ENCODE measurements at places on chromosomes 6 and 20.

- DNase-seq: peak; percentile 30
These were observed 29.2 kb upstream of the EXOC2 start for GRCh38 chr6:722077-722524.

- DNase-seq: no peak
These were observed 1.5 kb upstream of the IPCEF1 start for GRCh38 chr6:154358019-154358545.

DNA sequence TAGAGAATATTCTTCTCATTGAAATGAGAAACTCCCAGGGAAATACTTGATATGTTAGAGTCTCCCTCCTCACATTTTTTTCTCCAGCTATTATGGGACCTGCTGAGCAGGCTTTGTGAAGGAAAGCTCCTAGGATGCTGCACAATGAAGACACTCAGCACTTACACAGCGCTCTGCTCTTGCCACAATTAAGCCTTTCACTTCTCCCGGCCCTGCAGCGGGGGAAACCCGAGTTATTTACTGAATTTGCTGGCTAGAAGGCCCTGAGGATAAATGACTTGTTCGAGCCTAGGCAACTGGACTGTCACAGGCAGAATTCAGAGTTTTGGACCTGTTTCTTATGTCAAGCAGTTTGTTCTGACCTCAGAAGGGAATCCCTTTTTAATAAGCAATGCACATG lies 102.0 kb downstream of the MAP3K7 start:
- DNase-seq: no peak

DNA sequence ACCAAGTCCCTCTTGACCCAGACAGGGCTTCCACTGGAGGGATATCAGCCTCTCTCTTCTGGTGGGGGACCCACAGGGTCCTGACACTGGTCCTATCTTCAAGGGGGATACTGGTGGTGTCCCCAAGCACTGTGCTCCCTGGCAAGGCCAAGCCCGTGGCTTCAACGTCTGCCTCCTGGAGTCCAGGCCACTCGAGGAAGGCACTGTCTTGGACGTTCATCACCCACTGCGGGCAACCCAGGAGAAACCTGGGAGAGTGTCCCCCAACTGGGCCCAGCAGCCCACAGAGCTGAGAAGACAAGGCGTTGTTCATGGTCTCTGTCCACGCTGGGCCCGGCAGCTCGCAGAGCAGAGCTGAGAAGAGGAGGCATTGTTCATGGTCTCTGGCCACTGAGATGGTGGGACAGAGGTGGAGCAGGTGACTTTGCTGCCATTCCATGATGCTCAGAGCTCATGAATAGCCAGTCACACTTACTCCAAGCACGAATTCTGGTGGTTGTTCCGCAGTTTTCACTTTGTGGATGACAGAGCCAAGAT lies 37.5 kb upstream of the FRMD1 start:
- no peak for DNase-seq

DNA sequence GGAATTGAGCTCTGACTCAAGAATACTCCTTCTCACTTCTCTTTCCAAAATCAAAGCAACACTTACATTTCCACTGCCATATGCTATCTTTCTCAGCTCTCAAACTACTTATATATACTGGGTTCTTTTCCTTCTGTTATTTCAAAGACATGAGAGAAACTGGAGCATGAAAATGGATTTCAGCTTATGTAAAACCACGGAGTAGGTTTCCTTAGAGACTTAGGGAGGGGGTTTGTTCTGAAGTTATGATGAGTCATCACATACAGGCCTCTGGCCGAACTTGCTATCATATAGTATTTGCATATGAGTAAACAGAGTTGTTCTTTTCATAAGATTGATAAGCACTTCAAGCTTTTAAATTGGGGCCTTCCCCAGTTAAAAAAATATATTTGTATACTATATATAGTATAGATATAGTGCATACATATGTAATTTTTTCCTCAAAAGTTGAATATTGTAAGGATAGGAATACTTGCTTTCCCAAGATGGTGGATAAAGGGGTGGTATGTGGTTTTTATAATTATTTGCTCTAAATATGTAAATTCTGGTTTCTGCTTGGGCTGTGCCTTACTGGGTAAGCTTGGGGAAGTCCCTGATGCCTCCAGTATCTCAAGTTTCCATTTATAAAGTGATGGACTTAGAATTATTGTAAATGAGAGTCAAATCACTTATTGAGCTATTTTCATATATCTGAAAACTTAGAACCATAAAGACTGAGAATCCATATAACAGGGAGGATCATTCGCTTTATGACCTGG lies 273.9 kb downstream of the RFPL4B start:
- DNase-seq: no peak

- DNase-seq: no peak
These were observed 69.8 kb downstream of the ARID1B start for GRCh38 chr6:156846845-156847599.

- DNase-seq: peak; percentile 58
These were observed 38.0 kb downstream of the TGM2 start for GRCh38 chr20:38126932-38127621.

- DNase-seq: no peak
These were observed 201.8 kb upstream of the LRFN2 start for GRCh38 chr6:40788661-40789655.

DNA sequence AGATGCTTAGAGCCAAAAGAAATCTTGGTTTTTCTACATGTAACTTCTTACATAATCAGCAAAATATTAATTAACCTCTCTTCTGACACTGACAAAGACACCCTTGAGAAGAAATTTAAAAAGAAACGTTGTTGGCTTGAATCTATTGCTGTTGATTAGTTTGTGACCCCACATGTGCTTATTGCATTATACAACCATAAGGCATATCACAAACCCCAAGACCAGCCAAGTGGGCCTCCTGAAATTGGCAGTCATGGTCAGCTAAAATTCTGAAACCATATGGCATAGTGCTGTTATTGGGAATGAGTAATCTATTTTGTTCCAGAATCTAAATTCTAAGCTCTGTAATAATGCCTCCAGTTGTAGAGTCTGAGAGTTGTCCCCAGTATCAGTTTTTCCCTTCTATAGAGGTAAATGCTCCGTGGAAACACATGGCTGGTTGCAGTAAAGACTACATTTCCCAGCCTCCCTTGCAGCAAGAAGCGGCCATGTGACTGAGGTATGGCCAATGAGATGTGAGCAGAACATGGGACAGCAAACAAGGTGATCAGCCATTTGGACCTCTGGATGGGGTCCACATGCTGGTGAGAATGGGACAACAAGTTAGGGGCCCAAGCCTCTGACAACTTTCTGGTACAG lies 42.3 kb upstream of the PTPN1 start:
- DNase-seq: no peak

DNA sequence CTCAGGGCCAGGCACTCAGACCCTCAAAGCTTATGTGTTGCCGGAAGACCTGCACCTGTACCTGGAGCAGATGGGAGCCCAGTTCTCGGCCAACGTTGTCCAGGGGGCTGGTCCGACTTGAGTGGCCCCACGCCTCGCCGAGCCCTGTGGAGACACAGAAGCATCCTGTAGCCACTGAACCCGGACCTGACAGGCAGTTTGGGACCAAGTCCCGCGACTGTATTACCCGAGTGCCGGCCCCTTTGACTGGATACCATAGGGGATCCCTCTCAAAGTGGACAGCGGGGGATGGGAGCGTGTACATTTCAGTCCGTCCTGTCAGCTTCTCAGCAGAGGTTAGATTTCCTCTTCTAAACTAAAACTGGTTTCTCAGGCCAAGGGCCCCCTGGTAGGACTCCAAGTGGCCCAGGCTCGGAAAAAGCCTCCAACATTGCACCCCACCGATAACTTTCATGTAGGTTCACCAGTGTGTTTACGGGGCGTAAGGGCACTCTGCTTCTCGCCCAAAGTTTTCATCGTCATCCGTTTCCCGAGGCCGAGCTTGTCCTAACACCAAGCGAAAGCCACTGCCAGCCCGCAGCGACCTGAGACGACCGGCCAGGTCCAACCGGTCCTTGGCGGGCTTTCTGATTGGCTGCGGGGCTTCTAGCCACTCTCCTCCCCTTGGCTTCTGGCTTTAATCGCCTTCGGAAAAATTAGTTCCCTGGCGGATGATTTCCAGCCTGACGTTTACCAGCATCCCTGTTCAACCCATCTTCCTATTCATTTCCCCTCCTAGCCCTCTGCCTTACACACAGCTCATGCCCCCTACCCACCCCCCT lies 10.8 kb downstream of the SIM1 start:
- no peak for DNase-seq

GRCh38 chr6:170089963-170090362 lies 200.9 kb downstream of the DLL1 start:
- DNase-seq: no peak

GRCh38 chr20:57941604-57942381 lies 232.0 kb upstream of the PMEPA1 start:
- DNase-seq: no peak
